G401 (cell line): ENCODE measurements at places on chromosomes 6 and 20.
A peak's percentile ranks its signal among the peaks of the same experiment; 100 is the strongest.

GRCh38 chr6:99816795-99817194, 177.2 kb downstream of the MCHR2 start:
- DNase-seq = no peak

- DNase-seq = no peak
Measured at GRCh38 chr20:59561614-59562277, 42.6 kb upstream of the PHACTR3 start.

DNA sequence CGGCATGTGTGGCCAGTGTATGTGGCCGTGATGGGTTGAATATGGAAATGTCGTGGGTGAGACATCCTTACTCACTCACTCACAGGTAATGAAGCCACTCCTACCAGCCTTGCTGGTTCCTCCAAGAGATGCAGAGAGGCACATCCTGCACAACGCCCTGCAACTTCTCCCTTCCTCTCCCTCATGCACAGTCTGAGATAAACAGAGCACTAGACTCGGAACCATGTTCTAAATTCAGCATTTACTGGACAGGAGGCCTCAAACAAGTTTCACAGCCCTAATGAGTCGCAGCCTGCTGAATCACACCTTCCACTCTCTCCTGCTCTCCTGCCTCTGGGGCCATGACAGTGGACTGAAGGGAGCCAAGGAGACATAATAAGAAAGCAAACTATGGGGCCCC, 91.2 kb downstream of the ISM1 start:
- DNase-seq = no peak

GRCh38 chr6:15131651-15132061, 114.2 kb upstream of the JARID2 start:
- peak; percentile 26 for DNase-seq

DNA sequence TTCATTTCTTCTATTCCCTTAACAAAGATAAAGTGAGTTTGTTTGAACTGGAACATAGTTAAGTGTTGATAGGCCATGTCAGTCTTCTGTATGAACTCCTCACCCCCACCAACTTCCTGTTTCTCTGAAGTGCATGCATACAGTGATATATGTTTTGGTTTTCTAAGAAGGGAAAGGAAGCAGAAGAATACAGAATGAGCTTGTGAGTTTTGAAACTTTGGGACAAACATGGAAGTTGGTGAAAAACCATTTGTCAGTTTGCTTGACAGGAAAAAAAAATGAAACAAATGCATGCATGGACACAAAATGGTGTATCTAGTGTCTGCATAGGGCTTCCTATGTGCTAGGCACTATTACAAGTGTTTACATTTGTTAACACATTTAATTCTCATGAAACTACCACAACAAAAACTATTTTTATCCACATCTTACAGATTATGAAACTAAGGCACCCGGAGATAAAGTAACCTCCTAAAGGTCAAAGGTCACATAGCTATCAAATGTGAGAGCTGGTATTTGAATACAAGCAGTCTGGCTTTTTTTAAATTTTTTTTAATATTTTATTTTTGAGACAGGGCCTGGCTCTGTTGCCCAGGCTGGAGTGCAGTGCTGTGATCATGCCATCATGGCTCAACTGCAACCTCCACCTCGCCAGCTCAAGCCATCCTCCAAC, 105.9 kb downstream of the ADGRB3 start:
- DNase-seq = no peak

- no peak for DNase-seq
Measured at GRCh38 chr6:73078333-73078862, 146.9 kb downstream of the KHDC1L start.
